Activated CD4-positive, alpha-beta T cell treated with anti-CD3 and anti-CD28 coated beads for 36 hours (primary cell): ENCODE measurements at places on chromosomes 6 and 20.

- peak; percentile 45 for DNase-seq
- peaks cover 2% of the 10 kb centered on the region for H3K4me1 ChIP-seq
- H3K4me3 ChIP-seq, result no peak overlapping the region
- H3K27me3 ChIP-seq, result peaks cover 31% of the 10 kb centered on the region
- H3K36me3 ChIP-seq, result no peaks in the 10 kb centered on the region
Measured at GRCh38 chr6:24126586-24127192, 674 bp downstream of the NRSN1 start.

GRCh38 chr20:25987073-25987927 is 290.6 kb upstream of the ZNF337 start:
- DNase-seq, result peak; percentile 73
- H3K4me1 ChIP-seq, result peaks cover 12% of the 10 kb centered on the region
- H3K27ac ChIP-seq, result no peak overlapping the region
- no peaks in the 10 kb centered on the region for H3K36me3 ChIP-seq
- peaks cover 10% of the 10 kb centered on the region for H3K27me3 ChIP-seq

- no peak overlapping the region for H3K4me3 ChIP-seq
- no peak overlapping the region for H3K27ac ChIP-seq
- peaks cover 3% of the 10 kb centered on the region for H3K4me1 ChIP-seq
- peaks cover 44% of the 10 kb centered on the region for H3K27me3 ChIP-seq
Measured at GRCh38 chr6:29561606-29562181, 2.2 kb upstream of the UBD start.

DNA sequence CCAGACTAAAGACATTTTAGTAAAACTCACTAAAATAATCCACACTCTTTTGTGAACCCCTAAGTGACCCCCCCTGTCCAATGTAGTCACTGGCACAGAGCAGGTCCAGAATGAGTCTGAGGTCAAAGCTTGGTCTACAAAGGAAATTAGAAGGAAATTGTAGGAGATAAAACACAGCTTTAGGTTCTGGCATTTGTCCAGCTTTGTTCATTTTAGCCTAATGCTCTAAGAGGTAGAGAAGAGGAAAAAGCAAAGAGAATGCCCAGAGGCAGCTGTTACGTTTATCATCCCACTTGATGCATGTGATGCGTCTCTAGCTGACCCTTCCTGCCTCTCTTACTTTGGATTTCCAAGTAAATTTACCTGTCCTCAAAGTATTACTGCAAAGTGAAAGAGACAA is 62.5 kb downstream of the CNKSR3 start:
- no peaks in the 10 kb centered on the region for H3K4me1 ChIP-seq
- no peak overlapping the region for H3K4me3 ChIP-seq
- no peak overlapping the region for H3K27ac ChIP-seq
- H3K27me3 ChIP-seq, result peaks cover 2% of the 10 kb centered on the region

GRCh38 chr6:143966312-143966711 is 41.7 kb downstream of the PLAGL1 start:
- no peaks in the 10 kb centered on the region for H3K4me1 ChIP-seq
- H3K27me3 ChIP-seq, result no peaks in the 10 kb centered on the region
- H3K36me3 ChIP-seq, result no peaks in the 10 kb centered on the region
- H3K27ac ChIP-seq, result no peak overlapping the region

DNA sequence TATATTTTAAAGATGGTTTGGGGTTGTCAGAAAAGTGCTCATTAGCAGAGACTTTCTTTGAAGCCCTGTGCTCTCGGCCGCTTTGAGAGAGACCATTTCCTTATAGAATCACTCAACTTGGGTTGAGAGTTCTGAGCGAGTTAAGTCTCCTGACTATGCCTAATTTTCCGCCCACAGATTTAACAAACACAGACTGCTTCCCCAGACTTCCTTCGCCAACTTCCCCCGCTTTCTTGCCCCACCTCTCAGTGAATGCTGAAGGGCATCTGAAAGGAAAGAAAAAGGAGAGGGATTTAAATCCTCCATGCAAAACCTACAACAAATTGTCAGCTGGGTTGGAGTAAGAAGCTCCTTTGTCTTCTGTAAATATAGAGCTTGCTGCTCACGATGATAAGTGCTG is 224.0 kb downstream of the EYA2 start:
- no peaks in the 10 kb centered on the region for H3K36me3 ChIP-seq
- no peak for DNase-seq
- peaks cover 16% of the 10 kb centered on the region for H3K27me3 ChIP-seq
- H3K4me3 ChIP-seq, result no peak overlapping the region

GRCh38 chr6:39357998-39358686 is 35.6 kb upstream of the KCNK16 start:
- H3K4me3 ChIP-seq, result no peak overlapping the region
- no peaks in the 10 kb centered on the region for H3K27me3 ChIP-seq
- no peaks in the 10 kb centered on the region for H3K36me3 ChIP-seq

DNA sequence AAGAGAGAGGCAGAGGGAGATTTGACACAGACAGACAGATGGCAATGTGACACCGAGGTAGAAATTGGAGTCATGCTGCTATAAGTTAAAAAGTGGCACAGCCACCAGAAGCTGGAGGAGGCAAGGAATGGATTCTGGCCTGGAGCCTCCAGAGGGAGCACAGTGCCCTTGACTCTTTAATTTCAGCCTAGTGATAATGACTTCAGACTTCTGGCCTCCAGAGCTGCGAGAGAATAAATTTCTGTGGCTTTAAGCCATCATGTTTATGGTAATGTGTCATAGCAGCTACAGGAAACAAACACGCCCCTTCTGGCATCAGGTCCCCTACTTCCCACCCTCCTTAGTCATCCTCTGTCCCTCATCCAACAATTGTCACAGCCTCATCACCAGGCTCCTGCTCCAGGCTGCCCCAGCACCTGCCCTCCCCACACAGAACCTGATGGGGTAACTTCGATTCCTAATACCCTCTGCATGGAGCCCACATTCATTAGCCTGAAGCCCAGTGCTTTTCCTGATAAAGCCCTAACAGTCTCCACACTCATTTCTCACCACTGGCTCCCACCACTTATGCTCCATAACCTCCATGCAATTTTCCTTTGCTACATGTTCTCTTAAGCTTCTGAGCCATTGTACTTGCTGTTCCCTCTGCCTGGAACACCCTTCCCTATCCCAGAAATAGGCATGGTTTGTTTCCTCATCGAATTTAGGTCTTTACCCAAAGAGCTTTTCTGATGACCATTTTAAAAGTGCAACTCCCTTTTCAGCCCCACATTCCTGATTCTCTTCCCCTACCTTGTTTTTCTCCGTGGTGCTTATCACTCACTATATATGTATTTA is 69.7 kb upstream of the TOX2 start:
- peak; percentile 44 for DNase-seq
- no peaks in the 10 kb centered on the region for H3K36me3 ChIP-seq
- H3K27me3 ChIP-seq, result peaks cover 2% of the 10 kb centered on the region
- peak overlapping the region; percentile 23 for H3K27ac ChIP-seq

DNA sequence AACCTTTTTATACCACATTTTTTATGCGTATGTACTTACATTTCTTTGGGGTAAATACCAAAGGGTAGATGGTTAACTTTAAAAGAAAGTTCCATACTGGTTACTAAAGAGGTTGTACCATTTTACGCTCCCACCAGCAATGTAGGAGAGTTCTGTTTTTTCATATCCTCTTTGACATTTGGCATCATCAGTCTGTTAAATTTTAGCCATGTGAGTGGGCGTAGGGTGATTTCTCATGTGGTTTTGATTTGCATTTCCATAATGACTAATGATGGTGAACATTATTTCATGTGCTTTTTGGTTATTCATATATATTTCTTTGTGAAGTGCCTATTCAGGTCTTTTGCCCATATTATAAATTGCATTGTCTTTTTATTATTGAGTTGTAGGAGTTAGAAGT is 194.2 kb downstream of the PRL start:
- peaks cover 3% of the 10 kb centered on the region for H3K27me3 ChIP-seq
- peaks cover 4% of the 10 kb centered on the region for H3K36me3 ChIP-seq
- peak; percentile 40 for DNase-seq
- H3K27ac ChIP-seq, result peak overlapping the region; percentile 1

- peaks cover 16% of the 10 kb centered on the region for H3K36me3 ChIP-seq
- no peak overlapping the region for H3K27ac ChIP-seq
- no peaks in the 10 kb centered on the region for H3K27me3 ChIP-seq
- no peak overlapping the region for H3K4me3 ChIP-seq
- no peak for DNase-seq
Measured at GRCh38 chr6:31143148-31143547, 4.3 kb upstream of the PSORS1C2 start.

DNA sequence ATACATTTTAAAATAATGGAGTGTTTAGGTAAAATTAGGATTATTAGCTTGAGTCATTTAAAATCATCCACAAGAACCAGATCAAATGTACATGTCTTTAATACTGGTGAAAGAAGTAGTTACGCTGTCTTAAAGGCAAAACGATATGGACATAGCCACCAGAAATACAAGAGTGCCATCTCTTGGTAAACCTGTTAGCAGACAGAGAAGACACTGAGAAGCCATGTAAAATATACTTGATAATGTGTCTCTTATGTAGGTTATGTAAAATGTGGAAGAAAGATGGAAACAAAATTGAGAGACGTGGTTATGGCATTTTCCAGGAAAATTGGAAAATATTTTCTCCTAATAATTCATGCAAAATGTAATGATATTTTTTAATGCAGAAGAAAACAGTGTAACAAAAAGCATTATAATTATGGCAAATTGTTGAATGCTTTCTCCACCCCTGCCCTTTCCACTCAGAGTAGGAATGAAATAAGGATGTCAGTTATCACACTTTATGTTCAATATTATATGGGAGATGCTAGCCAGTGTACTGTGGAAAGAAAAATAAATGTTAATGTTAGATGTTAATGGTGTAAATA is 12.2 kb upstream of the SLC17A2 start:
- peaks cover 4% of the 10 kb centered on the region for H3K36me3 ChIP-seq
- peaks cover 22% of the 10 kb centered on the region for H3K4me1 ChIP-seq
- H3K27ac ChIP-seq, result no peak overlapping the region
- no peak overlapping the region for H3K4me3 ChIP-seq
- peaks cover 4% of the 10 kb centered on the region for H3K27me3 ChIP-seq
- no peak for DNase-seq

GRCh38 chr20:44832724-44833123 is 22.4 kb upstream of the RIMS4 start:
- no peak overlapping the region for H3K27ac ChIP-seq
- no peak for DNase-seq
- no peaks in the 10 kb centered on the region for H3K36me3 ChIP-seq
- H3K4me3 ChIP-seq, result no peak overlapping the region

DNA sequence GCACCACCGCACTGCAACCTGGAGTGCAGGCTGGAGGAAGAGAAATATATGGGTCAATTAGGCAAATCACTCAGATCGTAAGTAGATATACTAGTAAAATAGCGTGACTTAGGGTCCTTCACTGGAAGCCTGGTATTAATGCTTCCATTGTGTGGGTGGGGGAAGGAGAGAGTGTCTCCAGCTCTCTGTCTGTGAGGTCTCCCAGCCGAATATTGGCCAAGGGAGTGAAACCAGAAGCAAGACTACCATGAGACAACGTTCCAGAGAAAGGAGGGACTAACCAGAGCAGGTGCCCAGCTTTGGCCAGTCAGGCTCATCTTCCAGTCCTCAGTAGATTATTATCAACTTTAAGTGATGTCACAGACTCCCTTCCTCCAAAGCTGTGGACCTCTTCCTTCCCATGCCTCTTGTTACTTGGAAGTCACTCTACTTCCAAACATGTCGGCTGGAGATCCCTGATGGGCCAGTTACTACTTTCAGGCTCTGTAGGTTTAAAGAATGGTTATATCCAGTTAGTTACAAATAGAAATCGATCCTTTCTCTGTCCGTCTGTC is 28.8 kb downstream of the MTHFD1L start:
- no peaks in the 10 kb centered on the region for H3K27me3 ChIP-seq
- peaks cover 26% of the 10 kb centered on the region for H3K4me1 ChIP-seq
- H3K27ac ChIP-seq, result no peak overlapping the region
- H3K4me3 ChIP-seq, result no peak overlapping the region

DNA sequence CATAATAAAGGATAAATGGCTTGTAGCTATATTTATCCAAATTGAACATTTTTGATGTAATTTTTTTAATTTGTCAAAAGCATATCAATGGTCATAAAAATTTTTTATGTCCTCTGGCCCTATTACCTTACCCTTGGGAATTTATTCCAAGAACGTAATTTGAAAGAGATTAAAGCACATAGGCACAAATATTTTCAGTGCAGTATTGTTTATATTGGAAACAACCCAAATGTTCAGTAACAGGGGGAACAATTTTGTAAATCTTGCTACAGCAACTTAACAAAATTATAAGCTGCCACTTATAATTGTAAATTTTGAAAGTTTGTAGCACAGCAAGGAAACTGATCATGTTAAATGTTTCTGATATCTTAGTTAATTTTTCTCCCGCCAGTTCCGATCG is 142.4 kb downstream of the MTHFD1L start:
- no peak overlapping the region for H3K4me3 ChIP-seq
- peaks cover 45% of the 10 kb centered on the region for H3K36me3 ChIP-seq
- H3K27me3 ChIP-seq, result no peaks in the 10 kb centered on the region
- DNase-seq, result no peak

DNA sequence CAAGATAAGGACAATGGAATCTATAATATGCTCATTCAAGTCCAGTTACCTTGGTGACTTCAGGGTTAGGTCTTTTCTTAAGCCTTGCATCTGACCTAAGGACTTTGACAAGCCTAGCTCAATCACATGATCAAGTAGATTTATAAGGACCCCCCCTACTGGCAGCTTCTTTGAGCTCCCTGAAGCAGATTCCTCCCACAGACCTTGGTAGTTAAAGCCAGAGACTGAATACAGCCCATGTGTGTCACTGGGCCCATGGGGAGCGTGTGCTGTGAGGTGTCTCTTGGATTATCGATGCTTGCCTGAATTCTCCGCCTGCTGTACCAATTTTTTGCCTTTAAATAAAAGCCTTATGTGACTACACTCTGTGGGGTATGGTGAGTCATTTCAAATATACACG is 372.7 kb upstream of the RGS17 start:
- no peak overlapping the region for H3K27ac ChIP-seq
- no peak overlapping the region for H3K4me3 ChIP-seq
- H3K4me1 ChIP-seq, result no peaks in the 10 kb centered on the region
- H3K36me3 ChIP-seq, result no peaks in the 10 kb centered on the region
- H3K27me3 ChIP-seq, result no peaks in the 10 kb centered on the region

DNA sequence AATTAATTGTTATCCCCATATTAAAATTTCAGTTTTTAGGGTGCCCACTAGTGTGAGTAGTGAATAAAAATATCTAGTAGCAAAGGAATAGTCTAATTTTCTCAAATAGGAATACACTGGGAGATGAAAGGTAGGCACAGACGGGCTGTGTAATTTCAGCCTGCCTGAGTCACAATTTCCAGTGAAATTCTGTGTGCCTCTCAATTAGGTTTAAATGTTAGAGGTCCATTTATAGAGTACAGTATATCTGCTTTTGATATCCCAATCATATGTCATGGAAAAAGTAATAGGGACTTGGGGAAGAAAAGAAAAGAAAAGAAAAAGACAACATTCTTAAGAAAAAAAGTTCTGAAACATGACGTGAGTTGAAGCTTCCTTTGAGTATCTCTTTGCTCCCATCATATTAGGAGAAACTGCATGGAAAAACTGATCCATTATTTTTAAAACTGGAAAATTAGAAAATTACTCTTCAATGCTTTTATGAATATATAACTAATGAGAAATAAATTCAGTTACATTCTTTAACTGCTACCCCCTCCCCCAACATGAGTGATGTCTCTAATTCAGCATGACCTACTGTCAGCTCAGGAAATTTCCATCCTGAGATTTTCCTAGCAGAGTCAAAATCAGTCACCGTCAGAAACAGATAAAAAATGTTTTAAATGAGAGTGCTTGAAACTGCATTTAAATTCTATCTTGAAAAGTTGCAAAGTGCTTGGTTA is 473.8 kb upstream of the HSF2 start:
- H3K36me3 ChIP-seq, result no peaks in the 10 kb centered on the region
- DNase-seq, result no peak
- no peaks in the 10 kb centered on the region for H3K27me3 ChIP-seq
- no peak overlapping the region for H3K4me3 ChIP-seq
